Pancreas (tissue), 10 donors: ENCODE measurements at places on chromosomes 1 and 21. TPM values are rescaled to one million over a fixed set of nuclear protein-coding genes. Genes with fewer than 3 reads are reported as not detected.

Gene KRTAP13-2
- not detected for total RNA-seq

Gene SLC16A4
- total RNA-seq: 1.0 TPM

DNA sequence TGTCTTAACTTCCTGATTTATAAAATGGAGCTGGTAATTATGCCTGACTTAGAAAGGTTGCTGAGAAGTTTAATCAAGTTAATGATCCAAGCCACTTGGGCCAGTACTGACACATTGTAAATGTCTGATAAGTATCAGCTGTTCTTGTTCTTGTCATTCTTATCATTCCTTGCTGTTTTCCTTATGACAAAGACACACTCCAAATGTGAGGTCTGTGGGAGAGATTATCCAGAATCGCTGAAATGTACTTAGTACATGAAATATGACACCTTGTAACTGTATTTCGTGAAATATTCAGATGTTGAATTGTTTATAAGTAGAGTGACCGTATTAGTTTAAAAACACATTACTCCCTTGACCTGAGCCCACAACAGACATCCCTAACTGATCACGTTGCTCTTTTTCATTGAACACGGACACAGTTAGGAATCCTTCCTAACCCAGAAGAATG, 6.1 kb downstream of the AADACL4 start:
- no peak for DNase-seq
- H3K4me1 ChIP-seq: no peaks in the 10 kb centered on the region
- H3K27me3 ChIP-seq: no peaks in the 10 kb centered on the region
- H3K36me3 ChIP-seq: no peaks in the 10 kb centered on the region
- H3K4me3 ChIP-seq: no peak overlapping the region
- no peak overlapping the region for H3K27ac ChIP-seq

GRCh38 chr1:221987860-221988520, 246.1 kb upstream of the DUSP10 start:
- no peaks in the 10 kb centered on the region for H3K27me3 ChIP-seq
- H3K4me1 ChIP-seq: no peaks in the 10 kb centered on the region
- no peak for DNase-seq
- no peaks in the 10 kb centered on the region for H3K36me3 ChIP-seq

DNA sequence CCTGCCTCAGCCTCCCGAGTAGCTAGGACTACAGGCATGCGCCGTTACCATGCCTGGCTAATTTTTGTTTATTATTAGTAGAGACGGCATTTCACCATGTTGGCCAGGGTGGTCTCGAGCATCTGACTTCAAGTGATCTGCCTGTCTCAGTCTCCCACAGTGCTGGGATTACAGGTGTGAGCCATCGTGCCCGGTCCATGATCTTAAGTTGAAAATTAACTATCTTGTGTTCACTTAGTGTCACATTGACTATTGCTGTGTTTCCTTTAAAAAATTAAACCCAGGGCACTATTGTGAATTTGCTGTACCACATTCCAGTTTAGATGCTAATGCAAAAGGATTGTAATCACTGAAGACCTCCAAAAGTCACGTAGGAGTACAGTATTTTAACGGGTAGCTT, 14.1 kb downstream of the CMPK1 start:
- H3K27me3 ChIP-seq: no peaks in the 10 kb centered on the region
- no peak overlapping the region for H3K4me3 ChIP-seq
- DNase-seq: no peak
- no peak overlapping the region for H3K27ac ChIP-seq
- no peaks in the 10 kb centered on the region for H3K36me3 ChIP-seq

DNA sequence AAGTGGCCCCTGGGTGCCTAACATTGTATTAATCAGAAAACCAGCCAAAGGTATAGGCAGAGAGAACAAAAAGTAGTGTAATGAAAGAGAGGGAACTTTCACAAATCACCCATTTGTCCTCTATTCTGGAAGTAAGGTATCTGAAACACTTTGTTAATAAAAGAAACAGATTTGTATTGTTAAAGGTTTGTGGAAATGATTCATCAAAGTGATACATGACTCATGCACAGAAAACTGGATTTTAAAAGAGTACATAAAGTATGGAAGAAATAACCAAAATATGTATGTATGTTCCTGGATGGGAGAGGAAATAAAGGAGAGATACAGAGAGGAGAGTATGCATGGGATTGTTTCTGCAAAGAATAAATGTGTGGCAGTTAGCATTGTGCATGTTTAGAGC, 126.8 kb downstream of the RGS21 start:
- no peaks in the 10 kb centered on the region for H3K27me3 ChIP-seq
- no peak overlapping the region for H3K27ac ChIP-seq
- no peaks in the 10 kb centered on the region for H3K4me1 ChIP-seq
- no peak overlapping the region for H3K4me3 ChIP-seq
- DNase-seq: no peak

DNA sequence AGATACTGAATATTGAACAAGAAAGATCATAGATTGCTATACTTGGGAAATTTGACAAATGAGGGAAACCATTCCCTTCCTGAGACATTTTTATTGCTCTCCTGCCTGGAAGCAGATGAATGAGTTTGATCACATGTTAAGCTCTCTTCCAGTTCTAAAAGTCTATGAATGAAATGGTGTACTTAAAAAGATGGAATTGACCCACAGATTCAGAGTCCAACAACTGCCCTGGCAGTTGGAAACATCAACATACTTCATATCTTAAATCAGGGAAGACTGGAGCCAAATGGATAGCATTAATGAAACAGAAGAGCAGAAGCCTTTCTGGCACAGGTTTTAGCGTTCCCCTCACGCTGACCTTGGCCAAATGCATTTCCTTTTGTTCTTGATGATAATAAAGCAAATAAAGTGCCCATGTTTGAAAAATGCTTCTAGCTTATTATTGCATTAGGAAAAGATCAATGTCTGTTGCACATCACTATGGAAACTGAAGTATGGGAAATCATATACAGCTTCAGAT, 142.6 kb downstream of the ESRRG start:
- no peaks in the 10 kb centered on the region for H3K36me3 ChIP-seq
- no peak overlapping the region for H3K4me3 ChIP-seq
- DNase-seq: no peak
- no peak overlapping the region for H3K27ac ChIP-seq
- H3K4me1 ChIP-seq: no peaks in the 10 kb centered on the region

DNA sequence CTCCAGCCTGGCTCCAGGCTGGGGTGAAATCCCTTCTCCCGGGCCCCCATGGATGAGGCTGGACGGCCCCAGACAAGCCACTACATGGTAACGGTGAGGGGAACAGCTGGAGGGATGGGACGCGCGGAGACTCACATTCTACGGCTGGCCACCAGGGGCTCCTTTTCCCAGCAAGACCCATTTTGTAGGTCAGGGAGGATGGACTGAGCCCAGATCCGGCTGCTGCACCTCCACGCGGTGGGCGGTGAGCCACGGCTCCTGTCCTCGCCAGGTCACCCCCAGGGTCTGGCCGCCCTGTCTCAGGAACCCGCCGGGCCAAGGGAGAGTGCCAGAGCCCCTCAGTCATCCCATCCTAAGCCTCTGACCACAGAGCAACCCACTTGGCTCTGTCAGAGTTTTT, 75.0 kb upstream of the ACTRT2 start:
- no peak overlapping the region for H3K27ac ChIP-seq
- peak; percentile 26 for DNase-seq
- H3K4me3 ChIP-seq: no peak overlapping the region
- no peaks in the 10 kb centered on the region for H3K27me3 ChIP-seq
- no peaks in the 10 kb centered on the region for H3K4me1 ChIP-seq
- no peaks in the 10 kb centered on the region for H3K36me3 ChIP-seq

DNA sequence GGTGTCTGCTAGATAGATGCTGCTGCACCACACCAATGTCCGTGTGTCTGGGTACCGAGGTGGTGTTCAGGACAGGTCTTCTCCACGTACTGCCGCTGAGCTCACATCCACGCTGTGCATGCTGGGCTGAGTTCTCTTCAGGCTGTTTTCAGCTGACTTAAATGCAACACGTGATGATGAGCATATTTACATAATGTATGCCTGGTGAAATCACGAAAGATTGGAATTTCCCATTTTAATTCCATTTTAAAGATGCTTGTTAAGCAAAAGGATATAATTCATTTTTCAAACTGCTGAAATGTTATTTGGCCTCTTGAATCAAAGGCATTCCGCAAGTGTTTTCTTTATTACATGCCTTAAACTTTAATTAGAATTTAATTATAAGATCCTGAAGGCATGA, 107.9 kb downstream of the FGGY start:
- no peaks in the 10 kb centered on the region for H3K36me3 ChIP-seq
- H3K27ac ChIP-seq: no peak overlapping the region
- DNase-seq: no peak
- no peaks in the 10 kb centered on the region for H3K27me3 ChIP-seq

- DNase-seq: no peak
- no peaks in the 10 kb centered on the region for H3K4me1 ChIP-seq
- no peaks in the 10 kb centered on the region for H3K27me3 ChIP-seq
- no peak overlapping the region for H3K27ac ChIP-seq
Measured at GRCh38 chr1:93810316-93810715, 68.7 kb downstream of the DNTTIP2 start.

GRCh38 chr1:111274653-111275052, 16.0 kb upstream of the CHIA start:
- H3K27ac ChIP-seq: no peak overlapping the region
- peaks cover 20% of the 10 kb centered on the region for H3K27me3 ChIP-seq
- H3K4me1 ChIP-seq: no peaks in the 10 kb centered on the region
- no peaks in the 10 kb centered on the region for H3K36me3 ChIP-seq

DNA sequence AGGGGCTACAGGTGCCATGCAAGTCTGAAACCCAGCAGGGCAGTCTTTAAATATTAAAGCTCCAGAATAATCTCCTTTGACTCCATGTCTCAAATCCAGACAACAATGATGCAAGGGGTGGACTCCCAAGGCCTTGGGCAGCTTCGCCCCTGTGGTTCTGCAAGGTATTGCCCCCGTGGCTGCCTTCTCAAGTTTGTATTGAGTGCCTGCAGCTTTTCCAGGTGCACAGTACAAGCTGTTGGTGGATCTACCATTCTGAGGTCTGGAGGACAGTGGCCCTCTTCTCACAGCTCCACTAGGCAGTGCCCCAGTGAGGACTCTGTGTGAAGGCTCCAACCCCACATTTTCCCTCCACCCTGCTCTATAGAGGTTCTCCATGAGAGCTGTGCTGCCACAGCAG, 3.7 kb upstream of the MROH9 start:
- no peaks in the 10 kb centered on the region for H3K36me3 ChIP-seq
- no peaks in the 10 kb centered on the region for H3K27me3 ChIP-seq
- no peak overlapping the region for H3K4me3 ChIP-seq
- H3K4me1 ChIP-seq: no peaks in the 10 kb centered on the region
- no peak overlapping the region for H3K27ac ChIP-seq
- no peak for DNase-seq

Gene MSH4
- total RNA-seq: 0.12 TPM

DNA sequence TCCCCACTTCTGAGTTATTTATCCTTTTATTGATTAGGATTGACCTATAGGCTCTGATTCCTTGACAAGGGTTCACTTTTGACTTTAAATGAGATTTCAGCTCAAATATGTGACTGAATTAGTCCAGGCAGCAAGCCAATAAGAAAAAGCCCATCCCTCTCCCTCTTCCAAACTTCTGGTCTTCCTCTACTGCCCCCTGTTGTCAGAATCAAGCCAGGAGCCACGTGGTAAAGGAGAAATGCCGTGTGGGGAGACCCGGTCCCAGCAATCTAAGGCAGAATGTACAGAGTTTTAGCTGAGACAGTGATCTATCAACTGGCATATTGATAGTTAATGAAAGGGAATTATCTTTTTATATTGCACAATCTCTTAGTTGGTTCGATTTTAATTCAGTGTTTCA, 5.2 kb downstream of the ADAMTS5 start:
- no peak overlapping the region for H3K4me3 ChIP-seq
- H3K27me3 ChIP-seq: peaks cover 4% of the 10 kb centered on the region
- no peaks in the 10 kb centered on the region for H3K36me3 ChIP-seq
- no peak for DNase-seq

Gene SPRR4
- total RNA-seq: not detected

- H3K36me3 ChIP-seq: no peaks in the 10 kb centered on the region
- DNase-seq: no peak
- peaks cover 4% of the 10 kb centered on the region for H3K27me3 ChIP-seq
- H3K4me1 ChIP-seq: no peaks in the 10 kb centered on the region
- no peak overlapping the region for H3K27ac ChIP-seq
Measured at GRCh38 chr21:38669186-38669585, 136.5 kb upstream of the ETS2 start.

Gene MXRA8
- total RNA-seq: 1.6 TPM

DNA sequence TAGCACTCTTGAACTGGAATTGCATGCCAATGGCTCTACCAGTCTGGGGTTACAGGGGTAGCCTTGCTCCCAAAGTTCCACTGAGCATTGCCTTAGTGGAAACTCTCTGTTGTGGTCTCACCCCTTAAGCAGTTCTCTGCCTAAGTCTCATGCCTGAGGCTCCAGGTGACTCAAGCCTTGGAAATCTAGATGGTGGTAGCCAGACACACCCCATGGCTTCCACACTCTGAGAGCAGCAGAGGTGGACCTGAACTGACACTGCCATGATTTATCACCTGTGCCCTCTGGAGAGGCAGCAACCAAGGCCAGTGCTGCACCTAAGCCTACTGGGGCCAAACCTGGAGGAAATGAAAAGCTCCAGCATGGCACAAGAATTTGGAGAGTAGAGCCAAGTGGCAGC, 285.7 kb upstream of the PKN2 start:
- H3K27me3 ChIP-seq: no peaks in the 10 kb centered on the region
- H3K4me1 ChIP-seq: no peaks in the 10 kb centered on the region
- no peak for DNase-seq
- H3K36me3 ChIP-seq: no peaks in the 10 kb centered on the region
- no peak overlapping the region for H3K4me3 ChIP-seq

DNA sequence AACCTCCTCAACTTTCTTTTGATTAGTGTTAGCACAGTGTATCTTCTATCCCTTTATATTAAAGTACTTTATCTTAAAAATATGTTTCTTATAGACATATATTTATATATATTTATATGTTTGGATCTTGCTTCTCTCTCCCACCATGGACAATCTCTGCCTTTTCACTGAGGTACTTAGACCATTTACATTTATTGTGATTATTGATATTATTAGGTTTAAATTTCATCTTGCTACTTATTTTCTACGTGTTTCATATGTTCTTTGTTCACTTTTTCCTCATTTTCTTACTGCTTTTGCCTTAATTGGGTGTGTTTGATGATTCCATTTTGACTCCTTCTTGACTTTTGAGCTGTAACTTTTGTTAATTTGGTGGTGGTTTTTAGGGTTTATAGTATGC, 70.7 kb downstream of the POFUT2 start:
- H3K27ac ChIP-seq: no peak overlapping the region
- H3K27me3 ChIP-seq: no peaks in the 10 kb centered on the region
- no peaks in the 10 kb centered on the region for H3K36me3 ChIP-seq
- no peak for DNase-seq
